ENCODE measurements at places on chromosomes 5 and 9.

DNA sequence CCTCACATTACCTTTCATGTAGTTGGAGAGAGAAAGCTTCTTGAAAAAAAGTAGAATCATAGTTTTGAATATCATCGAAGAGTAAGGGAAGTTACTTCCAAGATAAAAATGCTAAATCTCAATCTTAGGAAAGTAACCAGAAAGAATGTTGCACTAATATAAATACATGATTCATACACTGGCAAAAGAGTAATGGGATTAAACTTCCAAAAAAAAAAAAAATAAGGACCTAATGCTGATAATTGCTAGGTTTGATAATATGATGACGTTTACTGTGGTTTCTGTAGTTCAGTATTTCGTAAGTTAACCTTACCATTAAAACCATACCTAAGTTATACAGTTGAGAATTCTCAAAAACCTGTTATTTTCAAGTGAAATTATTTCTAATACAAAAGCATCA lies 573.8 kb upstream of the CDH9 start:
- no peak for DNase-seq

DNA sequence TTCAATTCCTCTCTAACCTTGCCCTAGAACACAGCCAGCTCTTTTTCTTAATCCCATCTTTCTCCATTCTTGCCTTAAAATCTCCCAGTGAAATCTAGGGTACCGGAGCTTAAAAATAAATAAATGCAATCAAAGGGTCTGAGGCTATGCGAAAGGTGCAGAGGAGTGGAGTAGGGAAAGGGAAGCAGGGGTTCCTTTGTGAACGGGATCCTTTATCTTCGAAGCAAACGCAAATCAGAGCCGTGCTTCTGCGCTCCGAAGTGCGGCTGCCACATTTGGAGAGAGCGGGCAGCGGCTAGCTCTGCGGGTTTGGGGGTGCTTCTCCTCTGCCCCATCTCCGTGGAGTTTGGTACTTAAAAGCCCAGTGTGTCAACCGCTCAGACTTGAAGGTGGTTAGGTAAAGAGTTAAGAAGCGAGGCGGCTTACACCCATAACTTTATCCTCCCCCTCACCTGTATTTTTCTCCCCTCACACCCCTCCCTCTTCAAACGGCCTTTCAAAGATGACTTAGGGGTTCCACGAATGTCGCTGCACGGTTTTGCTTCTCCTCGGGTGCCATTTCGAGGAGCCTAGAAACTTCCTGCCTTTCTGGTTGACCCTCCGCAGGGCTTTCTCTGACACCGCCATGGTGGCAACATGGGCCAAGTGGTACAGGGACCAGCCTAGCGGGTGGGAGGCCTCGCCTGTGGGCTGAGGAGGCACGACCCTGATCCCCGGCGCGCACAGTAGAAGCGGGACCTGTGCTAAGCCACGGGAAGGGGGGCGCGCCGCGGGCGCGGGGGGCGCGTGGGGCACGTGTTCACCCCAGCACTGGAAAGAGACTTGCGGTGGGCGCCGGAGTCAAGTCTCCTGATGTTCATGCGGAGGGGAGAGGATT lies 31.7 kb upstream of the NFIB start:
- no peak for DNase-seq

DNA sequence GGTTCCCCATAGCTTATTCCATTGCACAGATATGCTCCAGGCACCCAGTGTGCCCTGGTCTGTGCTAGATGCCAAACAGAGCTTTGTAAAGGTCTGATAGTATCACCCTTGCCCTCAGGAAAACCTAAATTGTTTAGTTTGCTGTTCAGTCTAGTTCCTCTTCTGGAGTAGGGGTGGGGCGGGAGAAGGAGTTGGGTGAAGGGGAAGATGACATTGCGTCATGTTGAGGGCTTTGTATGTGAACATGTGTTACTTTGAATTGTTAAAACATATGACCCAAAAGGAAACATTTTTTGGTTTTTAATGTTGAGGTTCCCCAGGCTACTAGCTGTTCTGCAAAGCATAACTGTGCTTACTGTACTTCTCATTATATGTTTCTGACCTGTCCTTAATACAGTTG lies 40.6 kb downstream of the HACD4 start:
- DNase-seq, result no peak

DNA sequence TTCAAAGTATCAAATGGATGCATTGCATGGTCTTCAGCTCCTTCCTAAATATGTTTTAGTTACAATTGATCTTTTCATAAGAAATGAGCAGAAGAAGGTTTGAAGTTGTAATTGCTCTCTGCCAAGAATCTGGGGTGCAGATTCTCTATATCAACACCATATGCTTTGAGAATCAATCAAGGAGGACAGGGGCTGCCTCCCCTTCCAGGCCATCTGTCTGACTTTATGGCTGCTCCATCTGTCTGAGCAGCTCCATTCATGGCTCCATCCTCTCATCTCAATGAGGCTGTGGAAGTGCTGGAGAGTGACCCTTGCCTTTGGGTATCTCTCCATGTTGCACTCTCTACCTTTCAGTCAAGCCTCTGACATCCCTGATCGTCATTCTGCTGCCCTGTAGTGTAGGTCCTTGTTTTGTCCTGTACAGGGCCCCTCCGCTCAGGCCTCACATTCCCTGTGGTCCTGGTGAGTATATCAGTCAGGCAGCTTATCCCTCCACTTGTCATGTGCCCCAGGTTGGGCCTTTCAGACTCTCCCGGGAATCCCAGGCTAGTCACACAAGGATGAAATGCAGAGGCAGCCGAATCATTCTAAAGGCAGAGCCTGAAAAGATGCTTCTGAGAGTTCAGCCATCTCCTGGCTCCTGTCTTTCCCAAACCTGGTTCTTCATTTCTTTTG lies 14.0 kb upstream of the SV2C start:
- no peak for DNase-seq

DNA sequence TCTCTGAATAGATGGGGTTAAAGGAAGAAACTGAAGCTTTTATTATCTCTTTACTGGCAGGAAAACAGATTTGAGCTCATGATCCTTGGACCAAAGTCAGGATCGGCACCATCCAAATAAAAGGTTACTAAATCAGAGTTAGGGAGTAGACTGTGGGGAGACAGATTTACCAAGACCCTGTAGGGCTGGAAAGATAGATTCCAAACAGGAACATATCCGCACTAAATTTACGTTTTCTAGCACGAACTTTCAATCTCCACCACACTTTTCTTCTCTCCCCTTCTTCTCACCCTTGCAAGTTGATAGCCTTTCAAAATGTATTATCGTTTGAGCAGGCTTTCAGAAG lies 120.0 kb upstream of the HMHB1 start:
- DNase-seq, result no peak

DNA sequence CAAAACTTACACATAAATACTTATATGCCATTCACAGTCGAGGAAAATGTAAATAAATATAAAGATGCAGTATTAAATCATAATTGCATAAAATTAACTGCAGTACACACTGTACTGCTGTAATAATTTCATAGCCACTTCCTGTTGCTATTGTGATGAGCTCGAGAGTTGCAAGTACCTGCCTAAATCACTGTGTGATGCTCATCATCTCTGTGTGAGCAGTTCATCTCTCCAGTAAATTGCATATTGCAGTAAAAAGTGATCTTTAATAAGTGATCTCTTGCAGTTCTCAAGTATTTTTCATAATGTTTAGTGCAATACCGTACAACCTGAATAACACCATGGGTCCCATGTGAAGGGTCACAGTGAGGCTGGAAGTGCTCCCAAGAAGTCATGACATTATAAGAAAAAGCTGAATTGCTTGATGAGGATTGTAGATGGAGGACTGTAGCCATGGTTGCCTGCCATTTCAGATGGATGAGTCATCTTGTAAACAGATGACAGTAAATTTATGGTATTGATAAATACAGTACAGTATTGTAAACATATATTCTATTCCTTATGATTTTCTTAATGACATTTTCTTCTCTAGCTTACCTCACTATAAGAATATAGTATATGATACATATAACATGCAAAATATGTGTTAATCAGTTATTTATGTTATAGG lies 34.9 kb downstream of the SYK start:
- no peak for DNase-seq

DNA sequence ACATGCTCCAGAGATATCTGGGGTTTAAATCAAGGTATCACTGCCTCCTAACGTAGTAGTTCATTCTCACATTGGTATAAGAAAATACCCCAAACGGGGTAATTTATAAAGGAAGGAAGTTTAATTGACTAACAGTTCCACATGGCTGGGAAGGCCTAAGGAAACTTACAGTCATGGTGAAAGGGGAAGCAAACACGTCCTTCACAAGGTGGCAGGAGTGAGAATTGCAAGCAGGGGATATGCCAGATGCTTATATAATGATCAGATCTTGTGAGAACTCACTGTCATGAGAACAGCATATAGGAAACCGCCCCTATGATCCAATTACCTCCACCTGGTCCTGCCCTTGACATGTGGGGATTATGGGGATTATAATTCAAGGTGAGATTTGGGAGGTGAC lies 1280.2 kb upstream of the C9orf72 start:
- no peak for DNase-seq

- no peak for DNase-seq
Observed at GRCh38 chr5:6371079-6371810, 7.1 kb downstream of the MED10 start.

DNA sequence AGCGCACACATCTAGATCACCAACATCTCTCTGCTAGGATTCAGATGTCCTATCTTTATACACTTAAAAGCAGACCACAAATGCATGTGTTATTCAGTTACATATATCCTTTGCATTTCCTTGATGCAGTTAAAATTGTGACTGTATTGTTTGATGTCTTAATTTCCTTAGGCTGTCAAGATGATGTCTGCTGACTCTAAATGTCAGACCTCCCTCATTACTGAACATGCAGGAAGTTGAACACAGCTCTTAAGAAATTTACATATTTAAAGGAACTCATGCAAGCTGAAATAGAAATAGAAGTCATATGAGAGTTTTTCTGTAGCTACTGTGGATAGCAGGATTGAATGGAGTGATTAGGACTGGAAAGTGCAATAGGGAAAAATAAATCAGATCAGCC lies 336.5 kb upstream of the SEMA6A start:
- no peak for DNase-seq

DNA sequence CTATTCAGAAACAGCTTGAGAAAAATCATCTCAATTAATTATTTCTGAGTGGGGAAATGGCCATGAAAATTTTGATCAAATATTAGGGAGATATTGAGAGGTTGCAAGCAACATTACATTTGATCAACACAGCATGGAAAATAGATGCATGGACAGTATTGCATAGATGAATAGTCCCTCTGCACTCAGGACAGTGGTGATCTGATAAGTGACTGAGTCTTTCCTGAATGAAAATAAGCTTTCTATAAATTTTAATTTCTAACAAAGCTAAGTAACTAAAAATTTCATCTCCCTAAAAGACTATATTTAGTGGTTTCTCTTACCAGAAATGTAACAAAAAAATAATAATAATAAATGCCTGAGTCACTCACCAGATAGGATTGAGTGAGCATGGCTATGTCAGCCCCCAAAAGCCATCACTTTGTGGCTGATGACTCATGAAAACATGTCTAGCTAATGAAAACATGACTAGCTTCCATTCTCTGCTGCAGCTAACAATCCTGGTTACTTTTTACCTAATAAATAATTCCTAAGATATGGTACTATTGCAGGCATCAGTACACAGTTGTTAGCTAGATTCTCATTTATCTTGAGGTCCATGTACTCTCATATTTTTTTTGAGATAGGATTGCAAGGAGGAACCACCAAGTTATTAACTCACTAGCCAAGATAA lies 1294.8 kb upstream of the ACO1 start:
- DNase-seq, result no peak

GRCh38 chr9:83155733-83156132 lies 92.8 kb upstream of the RASEF start:
- no peak for DNase-seq

GRCh38 chr9:134629586-134630392 lies 11.8 kb upstream of the COL5A1 start:
- no peak for DNase-seq

DNA sequence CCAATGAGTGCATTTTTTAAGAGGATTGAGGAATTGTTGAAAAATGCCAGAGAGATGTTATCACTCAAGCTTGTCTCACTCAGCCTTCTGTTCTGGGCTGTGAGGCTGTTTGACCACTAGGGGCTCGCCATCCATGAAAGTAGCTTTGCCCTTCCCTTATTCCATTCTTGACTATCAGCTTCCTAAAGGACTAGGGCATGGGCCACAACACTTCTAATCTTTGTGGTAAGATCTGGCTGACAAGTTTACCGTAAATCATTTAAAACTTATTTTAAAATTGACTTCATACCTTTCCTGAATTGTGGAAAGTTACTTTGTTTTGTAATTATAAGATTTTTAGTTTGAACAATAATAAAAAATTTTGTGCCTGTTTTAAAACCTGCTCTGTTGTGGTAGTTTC lies 49.5 kb downstream of the TJP2 start:
- DNase-seq, result no peak

GRCh38 chr9:127022913-127023660 lies 99.3 kb downstream of the ANGPTL2 start:
- no peak for DNase-seq

DNA sequence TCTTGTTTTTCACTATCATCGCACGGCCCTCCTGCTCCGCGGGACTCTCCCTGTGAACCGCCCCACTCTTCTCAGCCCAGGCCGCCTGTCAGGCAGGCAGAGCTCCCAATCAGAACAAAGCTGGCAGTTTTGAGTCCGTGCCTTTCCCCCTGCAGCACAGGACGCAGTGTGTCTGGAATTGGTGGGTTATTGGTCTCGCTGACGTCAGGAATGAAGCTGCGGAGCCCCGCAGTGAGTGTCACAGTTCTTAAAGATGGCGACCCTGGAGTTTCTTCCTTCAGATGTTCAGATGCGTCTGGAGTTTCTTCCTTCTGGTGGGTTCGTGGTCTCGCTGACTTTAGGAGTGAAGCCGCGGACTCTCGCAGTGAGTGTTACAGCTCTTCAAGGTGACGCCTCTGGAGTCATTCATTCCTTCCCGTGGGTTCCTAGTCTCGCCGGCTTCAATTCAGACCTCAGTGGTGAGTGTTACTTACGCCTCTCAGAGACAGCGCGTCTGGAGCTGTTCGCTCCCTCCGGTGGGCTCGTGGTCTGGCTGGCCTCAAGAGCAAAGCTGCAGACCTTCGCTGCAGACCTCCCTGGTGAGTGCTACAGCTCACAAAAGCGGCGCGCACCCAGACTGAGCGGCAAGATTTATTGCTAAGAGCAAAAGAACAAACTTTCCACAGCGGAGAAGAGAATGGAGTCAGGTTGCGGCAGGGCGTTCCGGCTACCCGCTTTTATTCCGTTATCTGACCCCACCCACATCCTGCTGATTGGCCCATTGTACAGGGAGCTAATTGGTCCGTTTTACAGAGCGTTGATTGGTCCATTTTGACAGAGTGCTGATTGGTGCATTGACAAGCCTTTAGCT lies 7.4 kb downstream of the ZDHHC11B start:
- no peak for DNase-seq
